Glomerular endothelial cell (primary cell): ENCODE measurements at places on chromosomes 4 and X.

DNA sequence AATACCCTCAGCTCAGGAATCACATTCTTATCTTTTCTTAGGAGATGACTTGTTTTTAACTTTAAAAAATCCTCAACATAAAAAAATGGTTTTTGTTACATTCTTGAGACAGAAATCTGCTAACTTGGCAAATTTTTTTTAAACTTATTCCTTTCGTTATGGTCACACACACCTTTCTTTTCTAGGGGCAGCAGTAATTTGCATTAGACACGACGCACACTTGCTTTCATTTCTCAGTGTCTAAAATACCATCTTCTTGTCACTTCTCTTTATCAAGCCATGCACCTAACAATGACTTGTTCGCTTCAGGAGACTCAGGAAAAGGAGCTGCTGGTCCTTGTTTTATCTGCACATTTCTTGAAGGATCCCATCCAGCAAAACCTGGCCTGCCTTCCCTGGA, 112.6 kb upstream of the TBL1X start:
- DNase-seq: no peak

DNA sequence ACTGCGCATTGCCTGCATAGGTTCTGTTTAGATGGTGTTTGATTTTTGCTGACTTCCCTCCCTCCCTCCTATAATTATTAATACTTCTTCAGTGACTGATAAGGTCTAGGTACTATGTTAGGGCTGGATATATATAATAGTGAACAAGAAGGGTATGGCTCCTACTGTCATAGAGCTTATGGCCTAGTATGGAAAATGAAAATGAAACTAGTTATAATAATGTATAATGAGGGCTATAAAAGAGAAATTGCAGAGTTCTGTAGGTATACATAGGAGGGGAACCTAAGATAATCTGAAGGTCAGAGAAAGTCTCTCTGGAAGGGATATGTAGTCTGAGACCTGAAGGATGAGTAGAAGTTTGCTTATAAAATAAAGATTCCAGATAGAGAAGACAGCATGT, 102.1 kb downstream of the DCK start:
- no peak for DNase-seq

GRCh38 chrX:81263059-81263458, 61.2 kb downstream of the SH3BGRL start:
- DNase-seq: no peak

DNA sequence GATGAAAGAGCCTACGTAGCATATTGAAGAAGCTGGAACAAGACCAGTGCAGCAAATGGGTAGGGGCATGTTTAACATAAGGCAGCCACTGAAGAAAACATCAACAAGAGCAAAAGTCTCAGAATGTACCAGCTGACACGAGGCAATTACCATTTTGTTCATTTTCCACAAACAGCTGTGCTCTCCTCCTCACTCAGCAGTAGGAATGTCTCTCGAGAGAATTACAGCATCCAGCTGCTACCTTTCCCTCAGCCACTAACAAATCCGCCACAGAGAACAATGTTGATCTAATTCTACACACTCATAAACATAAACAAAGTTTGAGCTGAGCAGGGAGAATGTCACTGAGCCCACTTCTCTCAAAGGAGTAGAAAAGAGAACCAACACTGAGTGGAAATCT, 68.0 kb downstream of the OPHN1 start:
- DNase-seq: no peak

- no peak for DNase-seq
Measured at GRCh38 chr4:8192748-8193738, 6.0 kb upstream of the SH3TC1 start.

- no peak for DNase-seq
Measured at GRCh38 chrX:10533696-10534365, 86.6 kb downstream of the MID1 start.

DNA sequence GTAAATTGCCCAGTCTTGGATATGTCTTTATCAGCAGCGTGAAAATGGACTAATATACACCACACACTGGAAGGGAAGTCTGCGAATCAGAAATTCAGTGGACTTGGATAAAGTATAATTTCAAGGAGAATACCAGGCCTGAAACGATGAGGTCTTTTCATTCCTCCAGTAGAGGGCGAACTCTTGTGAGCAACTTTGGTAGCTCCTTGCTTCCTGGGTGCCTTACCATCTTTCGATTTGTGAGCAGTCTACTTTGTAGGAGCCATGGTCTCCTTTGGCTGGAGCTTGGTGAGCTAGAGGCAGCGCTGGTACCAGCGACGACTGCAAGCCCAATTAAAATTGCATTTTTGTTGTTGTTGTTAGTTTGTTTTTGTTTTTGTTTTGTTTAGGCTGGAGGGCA, 791.9 kb downstream of the FAT4 start:
- DNase-seq: no peak

GRCh38 chr4:165360041-165360695, 18.6 kb upstream of the CPE start:
- DNase-seq: no peak

DNA sequence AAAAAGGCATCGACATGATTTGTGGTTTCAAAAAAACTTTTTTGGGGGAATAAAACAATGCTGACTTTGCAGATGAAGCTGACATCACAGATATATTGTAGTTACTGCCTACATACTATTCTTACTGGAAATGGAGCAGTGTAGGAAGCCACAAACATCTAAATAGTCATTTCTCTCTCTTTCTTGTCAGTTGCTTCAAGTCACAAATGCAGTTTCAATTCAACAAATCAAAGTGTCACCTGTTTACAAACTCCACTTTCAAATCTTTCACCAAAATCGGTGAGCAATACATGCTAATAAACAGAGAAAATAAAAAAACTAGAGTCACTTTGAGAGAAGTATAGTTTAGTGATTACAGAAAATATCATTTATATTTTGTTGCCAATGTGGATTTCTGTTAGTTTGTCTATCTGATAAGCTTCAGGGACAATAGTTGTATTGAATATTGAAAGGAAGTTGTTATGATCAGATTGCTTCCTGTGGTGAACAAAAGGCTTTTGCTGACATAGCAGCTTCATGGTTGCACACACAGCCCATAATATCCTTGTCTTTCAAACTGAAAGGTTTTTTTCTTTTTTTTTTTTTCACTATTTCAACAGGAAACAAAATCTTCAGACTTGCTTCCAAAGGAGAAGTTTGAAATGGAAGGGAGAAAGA, 49.7 kb upstream of the PTPN13 start:
- no peak for DNase-seq

DNA sequence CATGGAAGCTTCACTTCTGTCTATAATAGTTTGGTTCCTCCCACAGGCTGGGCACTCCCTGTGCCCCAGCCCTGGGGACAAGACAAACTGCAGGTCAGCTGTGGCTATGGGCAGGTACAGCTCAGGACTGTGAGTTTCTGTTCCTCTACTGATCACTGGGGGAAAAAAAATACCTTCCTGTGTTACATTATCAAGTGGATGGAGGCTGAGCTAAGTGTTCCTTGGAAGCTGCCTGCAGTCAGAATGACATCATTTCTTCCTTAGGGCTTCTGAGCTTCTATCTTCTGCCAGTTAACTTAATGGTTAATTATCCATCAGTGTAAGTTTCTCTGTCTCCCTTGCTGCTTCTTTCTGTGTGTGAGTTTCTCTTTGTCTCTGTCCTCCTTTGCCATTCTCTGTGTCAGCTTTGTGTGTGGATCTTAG, 4.6 kb downstream of the RAB33A start:
- no peak for DNase-seq

DNA sequence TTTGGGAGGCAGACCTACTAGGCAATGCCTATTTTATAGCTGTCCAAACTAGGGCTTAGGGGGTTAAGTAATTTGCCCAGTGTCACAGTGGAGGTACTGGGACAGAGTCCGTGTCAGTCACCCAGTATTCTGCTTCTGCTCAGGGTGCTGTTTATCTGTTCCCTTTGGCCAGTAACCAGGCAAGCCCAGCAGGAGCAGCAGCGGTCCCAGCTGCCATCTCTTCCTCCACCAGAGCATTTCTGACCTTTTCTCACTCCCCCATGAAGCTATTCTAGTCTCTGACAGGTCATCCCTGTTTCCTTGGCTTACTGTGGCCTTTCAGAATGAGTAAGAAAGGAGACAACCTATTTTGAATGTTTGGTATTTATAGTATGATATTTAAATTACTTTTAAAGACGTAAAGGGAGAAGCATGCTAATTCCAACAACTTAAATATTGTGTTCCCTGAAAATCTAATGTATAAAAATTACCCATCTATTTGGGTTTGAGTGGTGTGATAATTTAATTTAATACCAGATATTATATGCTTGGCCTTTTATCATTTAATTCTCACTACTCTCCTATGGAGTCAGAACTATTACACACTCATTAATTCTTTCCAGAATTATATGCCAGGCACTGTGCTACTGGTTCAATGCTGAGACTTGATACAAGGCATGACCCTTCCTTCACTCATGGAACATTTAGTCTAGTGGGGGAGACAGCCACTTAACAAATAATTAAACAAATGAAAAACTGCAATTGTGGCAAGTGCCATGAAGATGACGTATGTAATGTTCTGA, 60.6 kb downstream of the RPS6KA3 start:
- no peak for DNase-seq

- DNase-seq: no peak
Measured at GRCh38 chr4:68594678-68595077, 18.6 kb upstream of the UGT2B17 start.

DNA sequence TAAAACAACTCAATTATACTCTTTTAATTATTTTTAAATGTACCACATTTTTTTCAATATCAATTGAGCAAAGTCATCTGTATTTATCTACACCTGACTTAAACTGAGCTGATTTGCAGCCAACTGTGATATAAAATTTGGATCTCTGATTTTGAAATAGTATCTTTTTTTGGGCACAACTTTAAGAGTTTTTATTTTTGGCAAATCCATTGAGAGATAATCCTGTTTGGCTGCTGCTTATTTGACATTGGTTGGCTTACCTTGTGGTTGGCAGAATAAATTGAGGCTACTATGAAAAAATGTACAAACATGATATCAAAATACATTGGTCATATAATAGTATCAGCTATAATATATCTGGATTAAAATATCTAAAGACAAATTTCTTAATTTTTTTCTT, 656.0 kb upstream of the NDST4 start:
- DNase-seq: no peak

DNA sequence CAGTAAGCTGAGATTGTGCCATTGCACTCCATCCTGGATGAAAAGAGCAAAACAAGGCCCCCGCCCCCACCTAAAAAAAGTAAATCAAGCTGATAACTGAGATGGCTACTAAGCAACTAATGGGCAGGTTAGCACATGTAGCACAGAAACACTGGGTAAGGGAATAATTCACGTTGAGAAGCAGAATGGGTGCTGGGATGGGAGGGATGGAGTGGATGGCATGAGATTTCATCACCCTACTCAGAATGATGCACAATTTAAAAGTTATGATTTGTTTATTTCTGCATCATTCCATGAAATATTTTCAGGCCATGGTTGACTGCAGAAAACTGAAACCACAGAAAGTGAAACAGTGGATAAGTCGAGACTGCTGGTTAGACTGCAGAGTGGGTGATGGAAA, 224.0 kb downstream of the ARAP2 start:
- no peak for DNase-seq

DNA sequence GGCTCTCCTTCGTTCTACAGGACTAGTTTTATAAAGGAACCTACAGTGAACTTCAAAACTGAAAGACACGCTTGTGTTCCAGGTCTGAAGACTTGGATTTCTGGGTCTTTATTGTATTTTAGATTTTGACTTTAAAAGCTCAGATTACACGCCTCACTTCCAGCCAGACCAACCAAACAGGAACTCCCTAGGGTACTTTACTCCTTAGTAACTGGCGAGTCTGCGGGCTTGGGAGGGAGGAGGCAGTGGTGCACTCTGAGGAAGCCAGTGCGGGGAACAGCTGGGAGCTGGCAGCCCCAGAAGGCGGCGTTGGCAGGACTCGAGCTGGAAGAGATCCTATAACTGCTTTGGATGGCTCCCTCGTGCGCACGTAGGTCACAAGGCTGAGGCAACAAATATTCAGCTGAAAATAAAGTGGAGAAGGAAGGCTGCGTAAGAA, 391 bp upstream of the PHKA1 start:
- DNase-seq: no peak

DNA sequence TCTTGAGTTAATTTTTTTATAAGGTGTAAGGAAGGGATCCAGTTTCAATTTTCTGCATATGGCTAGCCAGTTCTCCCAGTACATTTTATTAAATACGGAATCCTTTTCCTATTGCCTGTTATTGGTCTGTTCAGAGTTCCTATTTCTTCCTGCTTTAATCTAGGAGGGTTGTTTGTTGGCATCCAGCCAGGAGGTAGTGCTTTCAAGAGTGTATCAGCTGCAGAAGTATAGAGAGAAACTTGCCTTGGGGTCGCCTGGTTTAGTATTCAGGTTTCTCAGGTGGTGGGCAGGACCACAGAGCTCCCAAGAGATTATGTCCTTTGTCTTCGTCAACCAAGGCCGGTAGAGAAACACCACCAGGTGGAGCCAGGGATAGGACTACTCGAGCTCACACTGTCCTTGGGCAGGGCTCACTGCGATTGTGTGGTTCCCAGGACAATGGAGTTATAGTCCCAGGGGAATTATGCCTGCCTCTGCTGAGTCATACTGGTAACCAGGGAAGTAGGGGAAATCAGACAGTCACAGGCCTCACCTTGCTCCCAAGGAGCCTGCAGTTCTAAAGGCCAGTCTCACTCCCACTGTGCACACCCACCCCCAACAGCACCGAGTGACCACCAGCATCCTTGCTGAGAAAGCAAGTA, 168.1 kb downstream of the VSIG4 start:
- no peak for DNase-seq

DNA sequence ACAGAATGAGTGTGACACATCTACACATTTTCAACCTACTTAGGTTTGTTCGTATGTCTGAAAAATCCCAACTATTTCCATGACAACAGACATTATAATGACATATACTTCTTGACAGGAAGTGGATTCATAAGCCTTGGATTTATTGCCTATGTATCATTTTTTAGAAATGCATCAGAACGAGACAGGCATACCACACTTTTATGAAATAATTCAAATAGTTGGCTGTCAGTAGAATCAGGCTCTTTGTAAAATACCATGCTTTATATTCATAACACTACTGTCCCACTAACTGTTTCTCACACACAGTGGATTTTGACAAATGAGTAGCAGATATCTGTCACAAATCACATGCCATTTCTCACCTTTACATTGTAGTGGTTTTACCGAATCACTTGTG, 173.2 kb downstream of the BEND2 start:
- no peak for DNase-seq

GRCh38 chr4:105215609-105216313, 69.1 kb downstream of the TET2 start:
- DNase-seq: no peak

DNA sequence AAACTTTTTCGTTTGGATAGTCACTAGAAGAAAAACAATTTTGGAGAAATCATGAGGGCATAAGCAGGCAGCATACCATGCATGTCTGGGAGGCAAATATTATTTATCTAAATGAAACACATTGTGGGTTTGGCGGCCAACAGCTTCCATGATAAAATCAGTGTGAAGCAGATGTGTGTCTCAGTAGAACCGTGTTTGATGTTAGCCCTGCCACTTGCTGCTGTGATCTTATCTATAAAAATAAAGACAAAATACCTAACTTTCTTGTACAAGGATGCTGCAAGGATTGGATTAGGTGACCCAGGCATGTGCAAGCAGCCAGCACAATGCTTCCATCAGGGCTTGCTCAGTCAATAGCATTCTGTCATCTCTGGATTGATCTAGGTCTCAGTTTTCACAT, 341.4 kb downstream of the PACRGL start:
- no peak for DNase-seq
